ENCODE measurements at places on chromosomes 4 and X.

GRCh38 chr4:14023036-14023435 lies 395.5 kb upstream of the BOD1L1 start:
- H3K36me3 ChIP-seq = no peaks in the 10 kb centered on the region
- no peak for DNase-seq
- no peaks in the 10 kb centered on the region for H3K4me1 ChIP-seq
- H3K27ac ChIP-seq = no peak overlapping the region
- no peaks in the 10 kb centered on the region for H3K27me3 ChIP-seq

DNA sequence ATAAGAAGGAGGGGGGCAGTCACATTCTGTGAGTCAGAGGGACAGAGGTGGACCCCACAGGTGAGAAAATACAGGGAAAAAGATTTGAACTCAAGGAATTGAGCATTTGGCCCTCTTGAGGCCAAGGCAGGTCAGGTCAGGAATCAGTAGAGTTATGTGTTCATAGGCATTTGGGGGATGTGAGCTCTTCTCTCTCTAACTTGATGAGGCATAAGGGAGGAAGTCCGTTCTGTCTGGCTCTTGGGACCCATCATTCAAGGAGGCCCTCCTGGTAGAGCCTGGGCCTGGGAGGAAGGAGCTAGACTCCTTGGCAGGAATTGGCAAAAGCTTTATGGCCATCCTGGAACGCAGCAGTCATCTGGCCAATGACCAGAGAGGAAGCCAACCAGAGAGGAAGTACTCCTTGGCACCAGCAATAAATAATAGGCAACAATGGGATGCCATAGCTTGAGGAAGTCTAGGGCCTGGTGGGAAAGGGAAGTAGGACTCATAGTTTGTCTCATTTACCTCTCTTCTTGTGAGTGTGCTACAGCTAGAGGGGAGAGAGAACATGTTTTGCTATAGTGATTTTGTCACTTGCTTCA lies 53.0 kb downstream of the MSN start:
- H3K27me3 ChIP-seq = no peaks in the 10 kb centered on the region
- H3K27ac ChIP-seq = no peak overlapping the region
- no peaks in the 10 kb centered on the region for H3K36me3 ChIP-seq
- H3K4me3 ChIP-seq = no peak overlapping the region
- H3K4me1 ChIP-seq = peaks cover 39% of the 10 kb centered on the region

GRCh38 chr4:153142700-153143438 lies 61.4 kb upstream of the TRIM2 start:
- H3K4me1 ChIP-seq = no peaks in the 10 kb centered on the region
- no peak overlapping the region for H3K27ac ChIP-seq
- DNase-seq = peak; percentile 41

DNA sequence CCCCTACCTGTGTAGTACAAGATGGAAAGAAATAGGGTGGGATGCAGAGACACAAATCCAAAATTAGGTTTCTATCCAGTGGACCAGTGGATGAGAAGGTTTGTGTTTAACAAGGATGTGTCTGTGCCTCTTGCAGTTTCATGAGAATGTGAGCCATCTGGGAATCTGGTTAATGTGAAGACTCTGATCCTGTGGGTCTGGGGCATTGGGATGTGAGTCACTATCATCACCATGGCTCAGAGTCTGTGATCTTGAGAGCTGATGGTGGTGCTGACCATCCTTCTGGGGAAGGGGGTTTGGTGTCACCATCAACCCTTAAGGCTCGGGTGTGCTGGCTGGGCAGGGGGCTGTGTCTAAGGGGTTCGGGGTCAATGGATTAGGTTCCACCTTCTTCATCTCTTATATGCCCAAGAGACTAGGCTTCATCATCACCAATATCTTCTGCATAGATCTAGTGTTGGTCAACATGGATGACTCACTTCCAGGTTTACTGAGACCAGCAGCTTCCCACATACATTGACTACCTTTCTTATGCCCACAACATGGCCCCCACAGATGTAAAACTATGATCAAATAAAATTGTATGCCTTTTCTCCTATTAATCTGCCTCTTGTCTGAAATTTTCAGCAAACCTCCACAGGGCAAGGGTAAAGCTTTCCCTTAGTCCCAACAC lies 65.7 kb upstream of the MID1 start:
- no peak for DNase-seq
- H3K4me3 ChIP-seq = no peak overlapping the region
- H3K36me3 ChIP-seq = no peaks in the 10 kb centered on the region

DNA sequence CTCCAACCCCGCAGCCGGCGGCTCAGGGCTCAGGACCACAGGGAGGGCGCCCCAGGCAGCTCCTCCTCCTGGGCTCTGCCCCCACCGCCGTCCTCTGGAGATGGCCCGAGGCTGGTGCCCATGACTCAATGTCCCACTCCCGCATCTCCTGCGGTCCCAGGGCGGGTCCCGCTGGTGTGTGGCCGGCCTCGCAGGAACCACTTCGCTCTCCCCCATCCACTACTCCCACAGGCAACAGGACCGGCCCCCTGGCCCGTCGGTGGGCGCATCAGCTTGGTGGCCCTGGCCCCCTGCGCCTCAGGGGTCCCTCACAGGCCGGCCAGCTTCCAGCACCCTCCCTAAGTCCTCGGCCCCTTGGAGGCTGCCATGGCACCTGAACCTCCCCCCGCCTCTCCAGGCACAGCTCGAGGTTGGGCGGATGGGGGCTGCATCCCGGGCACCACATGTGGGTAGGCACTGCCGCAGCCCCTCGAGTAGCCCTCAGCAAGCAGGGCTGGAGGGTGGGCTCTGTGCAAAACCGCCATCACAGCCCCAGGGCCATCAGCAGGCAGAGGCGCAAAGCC lies 22.8 kb upstream of the SPON2 start:
- H3K4me1 ChIP-seq = no peaks in the 10 kb centered on the region
- no peak overlapping the region for H3K27ac ChIP-seq

- no peak for DNase-seq
- H3K36me3 ChIP-seq = no peaks in the 10 kb centered on the region
- no peak overlapping the region for H3K4me3 ChIP-seq
- H3K4me1 ChIP-seq = no peaks in the 10 kb centered on the region
Observed at GRCh38 chr4:160299608-160300007, 1196.7 kb downstream of the RAPGEF2 start.

GRCh38 chr4:26806331-26806730 lies 54.3 kb upstream of the STIM2 start:
- no peak overlapping the region for H3K27ac ChIP-seq
- no peaks in the 10 kb centered on the region for H3K4me1 ChIP-seq
- no peaks in the 10 kb centered on the region for H3K27me3 ChIP-seq
- DNase-seq = no peak
- no peak overlapping the region for H3K4me3 ChIP-seq
- no peaks in the 10 kb centered on the region for H3K36me3 ChIP-seq

DNA sequence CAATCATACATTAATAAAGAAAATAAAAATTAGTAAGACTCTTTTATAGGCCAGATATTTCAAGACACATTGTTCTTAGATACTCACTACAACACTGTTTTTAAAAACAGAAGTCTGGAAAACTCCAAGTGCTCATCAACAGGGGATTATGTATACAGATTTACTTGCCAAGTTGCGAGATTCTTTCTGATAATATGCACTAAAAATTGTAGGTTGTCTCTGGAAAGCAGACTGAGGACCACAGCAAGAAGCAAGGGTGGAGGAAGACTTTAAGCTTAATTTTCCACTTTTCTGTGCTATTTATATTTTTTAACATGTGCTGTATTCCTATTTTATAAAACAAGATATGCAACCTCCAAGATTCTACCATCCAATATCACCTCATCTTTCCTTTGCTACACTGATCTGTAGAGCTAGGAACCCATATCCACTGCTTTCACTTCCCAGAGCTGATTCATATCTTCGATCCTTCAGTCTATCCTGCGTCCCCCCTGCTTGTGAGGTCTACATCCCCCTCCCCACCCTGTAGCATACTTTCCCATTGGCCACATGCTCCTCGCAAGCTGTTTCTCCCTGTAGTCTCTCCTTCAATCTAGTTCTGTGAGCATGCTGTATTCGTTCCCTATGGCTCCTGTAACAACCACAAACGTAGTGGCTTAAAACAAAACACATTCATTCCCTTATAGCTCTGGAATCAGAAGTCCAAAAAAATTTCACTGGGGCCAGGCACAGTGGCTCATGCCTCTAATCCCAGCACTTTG lies 15.7 kb downstream of the SOD3 start:
- H3K36me3 ChIP-seq = no peaks in the 10 kb centered on the region
- no peak for DNase-seq
- H3K4me3 ChIP-seq = no peak overlapping the region

GRCh38 chrX:129679901-129680300 lies 25.1 kb upstream of the APLN start:
- no peaks in the 10 kb centered on the region for H3K36me3 ChIP-seq
- no peaks in the 10 kb centered on the region for H3K27me3 ChIP-seq
- no peak overlapping the region for H3K4me3 ChIP-seq
- no peak for DNase-seq

GRCh38 chr4:165079476-165079875 lies 25.8 kb downstream of the TRIM75 start:
- peaks cover 21% of the 10 kb centered on the region for H3K4me1 ChIP-seq
- H3K27ac ChIP-seq = peak overlapping the region; percentile 82
- no peaks in the 10 kb centered on the region for H3K36me3 ChIP-seq
- H3K27me3 ChIP-seq = no peaks in the 10 kb centered on the region
- H3K4me3 ChIP-seq = no peak overlapping the region

DNA sequence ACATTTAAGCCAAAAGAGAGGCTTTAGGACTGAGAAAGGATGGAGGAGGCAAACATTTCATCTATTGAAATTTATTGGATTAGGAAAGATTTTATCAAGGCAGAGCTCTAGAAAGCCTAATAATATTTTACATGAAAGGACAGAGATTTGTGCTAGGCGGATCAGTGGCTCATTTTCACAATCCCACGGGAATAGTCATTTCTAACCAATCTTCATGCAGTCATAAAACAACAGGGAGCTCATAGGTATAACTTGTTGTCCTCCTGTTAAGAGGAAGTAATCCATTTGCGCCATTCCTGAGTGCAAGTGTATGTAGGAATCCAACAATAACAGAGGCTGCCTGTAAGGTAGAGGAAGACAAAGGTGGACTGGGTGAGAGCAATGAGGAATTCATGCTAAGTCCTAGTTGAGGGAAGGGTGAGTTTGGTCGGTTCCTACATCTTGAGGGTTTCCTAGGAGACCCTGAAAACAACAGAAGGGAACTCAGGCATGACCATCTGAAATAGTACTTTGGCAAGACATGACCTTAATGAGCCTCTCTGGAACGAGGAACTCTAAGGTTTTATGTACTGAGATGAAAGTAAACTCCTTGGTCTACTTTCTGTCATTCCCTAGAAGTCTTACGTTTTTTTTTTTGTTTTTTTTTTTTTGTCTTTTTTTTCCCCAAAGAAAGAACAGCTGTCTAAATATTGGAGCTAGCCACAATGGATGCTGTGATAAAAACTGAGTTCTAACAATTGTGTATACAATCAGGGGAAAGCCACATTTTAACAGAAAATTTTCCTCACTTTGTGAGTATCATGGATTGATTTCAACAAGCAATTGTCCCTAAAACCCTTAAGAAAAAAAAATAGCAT lies 89.7 kb downstream of the GEMIN8 start:
- H3K4me3 ChIP-seq = no peak overlapping the region
- no peak overlapping the region for H3K27ac ChIP-seq
- DNase-seq = no peak
- no peaks in the 10 kb centered on the region for H3K36me3 ChIP-seq
- H3K4me1 ChIP-seq = no peaks in the 10 kb centered on the region

DNA sequence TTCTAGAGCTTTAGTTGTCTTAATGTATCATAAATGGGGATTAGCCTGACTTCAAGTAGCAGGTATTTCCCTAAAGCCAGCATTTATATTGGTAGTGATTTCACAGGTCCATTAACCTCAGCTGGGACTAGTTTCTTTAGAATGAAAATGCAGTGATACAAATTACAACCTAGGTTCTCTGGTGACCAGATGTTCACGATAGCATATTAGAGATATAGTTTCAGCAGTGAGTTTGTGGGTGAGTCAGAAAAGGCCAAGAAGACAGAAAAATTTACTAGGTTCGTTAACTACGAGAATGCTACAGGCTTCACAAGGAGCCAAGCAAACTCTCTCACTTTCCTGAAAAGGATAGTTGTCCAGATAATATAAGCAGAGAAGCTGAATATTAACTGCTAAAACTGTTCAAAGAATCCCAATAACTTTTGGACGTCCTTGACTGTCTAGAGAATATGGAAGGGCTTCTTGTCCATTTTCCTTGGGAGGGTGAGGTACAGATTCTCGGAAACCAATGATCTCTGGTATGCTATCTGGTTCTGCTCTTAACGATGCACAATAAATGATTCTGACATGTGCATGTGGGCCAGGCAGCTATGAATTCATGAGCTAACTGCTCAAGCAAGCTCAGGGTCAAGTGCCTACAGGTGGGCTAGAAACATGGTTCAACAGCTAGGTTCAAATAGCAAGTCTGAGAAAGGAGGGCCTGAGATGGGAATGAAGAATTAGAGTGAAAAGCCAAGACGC lies 6.0 kb upstream of the SPCS3 start:
- H3K27me3 ChIP-seq = no peaks in the 10 kb centered on the region
- H3K27ac ChIP-seq = no peak overlapping the region
- no peak for DNase-seq
- H3K4me3 ChIP-seq = no peak overlapping the region
- no peaks in the 10 kb centered on the region for H3K36me3 ChIP-seq
